Activated CD4-positive, alpha-beta T cell treated with anti-CD3 and anti-CD28 coated beads for 1 hour (primary cell): ENCODE measurements at places on chromosomes 12 and 14.

GRCh38 chr12:70936203-70936813, 15.8 kb upstream of the PTPRR start:
- no peak for DNase-seq

- no peak for DNase-seq
Measured at GRCh38 chr14:52333108-52333507, 19.0 kb downstream of the PTGER2 start.

GRCh38 chr14:105530285-105531087, 4.1 kb downstream of the TMEM121 start:
- DNase-seq, result no peak

GRCh38 chr12:9079883-9080675, 35.6 kb downstream of the A2M start:
- no peak for DNase-seq

DNA sequence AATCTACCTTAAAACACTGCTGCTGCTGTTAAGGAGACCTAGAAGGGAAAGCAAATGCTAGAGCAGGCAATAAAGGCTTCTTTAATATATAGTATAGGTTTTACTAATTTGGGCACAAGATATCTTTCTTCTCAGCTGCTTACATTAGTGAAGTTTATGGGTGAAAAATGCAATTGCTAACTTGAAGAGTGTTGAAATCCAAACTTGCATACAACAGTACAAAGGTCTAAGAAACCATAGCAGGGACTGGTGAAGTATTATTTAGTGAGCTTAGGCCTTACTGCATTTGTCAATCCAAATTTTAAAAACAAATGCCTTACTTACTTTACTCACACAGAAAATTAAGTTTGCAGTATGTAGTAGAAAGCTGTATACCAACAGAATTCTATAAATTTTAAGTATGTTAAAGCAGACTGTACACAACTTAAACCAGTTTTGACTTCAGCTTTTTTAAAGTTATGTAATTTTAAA, 1.4 kb upstream of the AP4S1 start:
- DNase-seq, result no peak

DNA sequence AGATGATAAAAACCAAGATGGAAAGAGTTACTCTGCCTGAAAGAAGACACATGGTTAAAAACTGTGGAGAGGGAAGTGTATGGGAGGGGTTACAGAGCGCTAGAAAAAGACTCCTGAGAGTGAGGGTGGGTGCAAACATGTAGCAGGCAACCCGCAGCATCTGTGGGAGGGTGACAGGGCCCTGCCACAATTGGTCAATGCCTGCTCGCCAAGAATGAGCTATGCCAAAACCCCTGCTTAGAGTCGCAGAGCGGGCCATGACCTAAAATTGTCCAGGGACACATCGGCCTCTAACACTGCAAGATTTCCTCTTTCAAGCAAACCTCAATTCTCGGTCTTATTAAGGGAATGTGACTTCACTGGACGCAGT, 700 bp downstream of the PRKAG1 start:
- no peak for DNase-seq

- DNase-seq, result no peak
Measured at GRCh38 chr12:59079472-59079871, 159.2 kb upstream of the LRIG3 start.

DNA sequence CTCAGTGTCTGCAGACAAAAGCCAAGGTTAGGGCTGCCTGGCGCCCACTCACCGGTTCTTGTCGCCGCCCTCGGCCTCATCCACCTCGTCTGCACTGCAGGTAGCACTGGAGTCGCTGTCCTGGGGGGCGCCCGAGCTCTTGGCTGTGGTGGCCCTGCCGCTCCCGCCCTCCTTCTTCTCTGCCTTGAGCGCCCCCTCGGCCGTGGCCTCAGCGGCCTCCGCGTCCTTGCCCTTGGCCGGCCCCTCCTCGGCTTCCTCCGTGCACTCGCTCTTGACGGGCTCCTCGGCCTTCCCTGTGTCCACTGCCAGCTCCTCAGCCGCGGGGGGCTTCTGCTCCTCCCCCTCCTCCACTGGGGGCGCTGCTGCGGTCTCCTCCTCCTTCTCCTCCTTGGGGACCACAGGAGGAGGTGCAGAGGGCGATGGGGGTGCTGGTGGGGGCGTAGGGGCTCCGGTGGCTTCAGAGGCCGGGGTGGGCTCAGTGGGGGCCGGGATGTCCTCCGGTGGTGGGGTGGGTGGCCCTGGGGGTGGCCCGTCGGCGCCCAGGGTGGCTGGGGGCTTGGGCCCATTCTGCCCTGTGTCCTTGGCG, 77.2 kb downstream of the RFLNA start:
- no peak for DNase-seq
